ENCODE measurements at places on chromosomes 2 and 18.

- DNase-seq, result no peak
Observed at GRCh38 chr18:46386788-46387187, 270.2 kb downstream of the LOXHD1 start.

GRCh38 chr2:85444629-85445172 lies 26.2 kb downstream of the SH2D6 start:
- no peak for DNase-seq

DNA sequence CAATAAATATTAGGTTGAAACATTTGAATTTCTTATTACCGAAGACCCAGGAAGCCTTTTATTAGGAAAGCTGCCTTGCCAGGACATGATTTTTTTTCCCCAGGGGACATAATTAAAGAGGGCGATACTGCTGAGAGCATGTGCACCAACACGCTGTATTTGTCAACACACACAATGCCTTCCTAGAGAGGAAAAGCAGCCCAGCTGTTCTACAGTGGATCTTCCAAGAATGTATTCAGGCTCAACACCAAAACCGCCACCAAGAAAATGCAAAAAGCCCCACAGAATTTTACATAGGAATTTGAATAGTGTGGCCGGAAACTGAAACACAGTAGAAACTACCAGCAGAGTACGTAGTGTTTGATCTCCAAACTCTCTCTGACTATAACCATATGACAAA lies 320.4 kb downstream of the DLGAP1 start:
- DNase-seq, result no peak

DNA sequence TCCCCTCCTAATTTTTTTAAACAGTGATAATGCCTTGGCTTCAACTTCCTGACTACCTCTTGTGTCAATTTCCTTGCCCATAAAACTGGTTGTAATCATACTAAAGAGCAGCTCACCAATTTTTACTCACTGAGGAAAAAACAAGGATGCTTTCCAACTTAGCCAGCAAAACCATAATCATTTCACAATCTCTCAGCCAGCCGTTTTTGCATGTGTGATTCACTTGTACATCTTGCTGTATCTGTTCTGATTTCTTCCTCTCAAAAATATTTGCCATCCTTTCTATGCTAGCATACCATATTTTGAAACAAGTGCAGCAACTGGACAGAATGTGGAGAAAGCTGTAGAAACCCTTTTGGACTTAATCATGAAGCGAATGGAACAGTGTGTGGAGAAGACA lies 60.7 kb downstream of the RAB27B start:
- no peak for DNase-seq

DNA sequence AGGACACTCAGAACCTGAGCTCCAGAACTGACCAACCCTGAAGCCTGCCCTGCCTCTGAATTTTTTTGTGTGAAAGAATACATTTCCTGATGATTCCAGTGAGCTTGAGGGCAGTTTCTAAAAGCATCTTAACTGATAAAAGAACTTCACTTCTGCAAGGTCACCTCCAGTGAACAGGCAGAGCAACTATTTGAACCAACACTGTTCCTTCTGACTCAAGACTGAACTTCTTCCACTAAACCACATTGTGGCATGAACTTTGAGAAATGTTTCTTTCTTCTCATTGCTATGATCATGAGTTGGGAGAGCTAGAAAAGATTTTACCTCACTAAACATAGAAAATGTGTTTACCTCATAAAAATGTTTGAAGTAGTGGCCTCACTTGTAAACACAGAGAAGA lies 83.8 kb upstream of the SERTAD2 start:
- DNase-seq, result no peak

- no peak for DNase-seq
Observed at GRCh38 chr2:190126798-190127197, 64.3 kb upstream of the MSTN start.

DNA sequence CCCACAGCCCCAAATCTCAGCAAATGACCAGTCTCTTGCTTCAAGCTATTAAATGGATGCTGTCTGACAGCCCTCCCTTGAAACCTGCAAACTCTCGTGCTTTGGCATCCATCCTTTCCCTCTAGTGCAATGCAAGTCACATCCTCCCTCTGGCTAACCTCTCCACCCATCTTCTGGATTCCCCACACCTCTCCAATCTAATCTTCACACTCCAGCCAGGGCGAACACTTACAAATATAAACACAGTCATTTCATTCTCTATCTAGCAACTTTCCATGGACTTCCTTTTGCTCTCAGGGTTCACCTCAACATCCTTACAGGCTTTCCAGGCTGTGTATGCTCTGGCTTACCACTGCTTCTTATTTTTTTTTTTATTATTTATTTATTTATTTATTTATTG lies 10.1 kb upstream of the NARS1 start:
- no peak for DNase-seq

GRCh38 chr2:36682562-36682961 lies 13.9 kb upstream of the VIT start:
- DNase-seq, result no peak

- DNase-seq, result no peak
Observed at GRCh38 chr2:179536185-179536584, 271.6 kb upstream of the SESTD1 start.

DNA sequence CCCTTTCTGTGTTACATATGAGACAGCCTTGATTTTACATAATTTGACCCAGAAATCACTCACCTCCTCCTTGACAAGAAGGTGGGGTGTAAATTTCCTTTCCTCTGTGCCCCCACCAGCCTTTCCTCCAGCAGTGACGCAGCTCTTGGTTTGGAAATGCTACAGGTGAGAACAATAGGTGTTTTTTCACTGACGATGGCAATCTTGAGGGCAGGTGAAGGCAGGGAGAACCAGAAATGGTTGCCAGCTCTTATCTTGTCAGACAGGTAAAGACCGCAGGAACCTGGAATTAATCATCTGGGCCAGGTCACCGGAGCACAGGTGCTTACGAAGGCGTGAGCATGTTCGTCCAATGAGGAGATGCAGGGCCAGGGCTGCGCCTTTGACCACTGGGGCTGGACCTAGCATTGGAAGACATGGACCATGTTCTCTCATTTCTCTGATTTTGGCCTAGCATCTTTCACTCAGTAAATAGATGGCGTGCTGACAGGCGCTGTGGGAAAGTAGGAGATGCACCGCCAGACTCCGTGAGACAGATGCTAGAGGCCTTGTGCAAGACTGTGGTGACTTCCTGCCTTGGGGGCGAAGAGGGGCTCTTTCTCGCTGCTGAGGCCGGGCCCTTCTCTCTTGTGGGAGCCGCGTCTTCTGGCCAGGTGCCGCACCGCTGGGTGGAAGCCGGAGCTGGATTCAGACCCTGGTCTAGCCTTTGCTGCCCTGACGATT lies 4.0 kb downstream of the CIDEA start:
- no peak for DNase-seq

DNA sequence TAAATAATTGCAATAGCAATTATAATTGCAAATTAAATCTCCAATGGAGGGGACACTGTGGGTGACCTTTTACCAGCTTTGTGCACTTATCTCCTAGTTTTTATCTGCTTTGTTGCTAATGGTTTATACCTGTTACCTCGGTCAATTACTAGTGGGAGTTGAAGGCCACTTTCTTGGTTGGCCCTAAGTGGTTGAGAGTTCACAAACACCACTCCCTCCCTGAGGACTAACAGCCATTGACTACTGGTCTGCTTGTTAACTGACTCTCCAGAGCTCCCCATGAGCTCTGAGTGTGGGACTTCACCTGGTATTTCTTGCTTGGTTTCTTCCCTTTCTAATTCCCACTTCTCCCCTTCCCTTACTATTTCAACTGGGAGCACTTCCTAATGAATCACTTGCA lies 27.2 kb downstream of the SERPINE2 start:
- DNase-seq, result no peak

- DNase-seq, result no peak
Observed at GRCh38 chr2:206616151-206616550, 26.1 kb upstream of the FAM237A start.

DNA sequence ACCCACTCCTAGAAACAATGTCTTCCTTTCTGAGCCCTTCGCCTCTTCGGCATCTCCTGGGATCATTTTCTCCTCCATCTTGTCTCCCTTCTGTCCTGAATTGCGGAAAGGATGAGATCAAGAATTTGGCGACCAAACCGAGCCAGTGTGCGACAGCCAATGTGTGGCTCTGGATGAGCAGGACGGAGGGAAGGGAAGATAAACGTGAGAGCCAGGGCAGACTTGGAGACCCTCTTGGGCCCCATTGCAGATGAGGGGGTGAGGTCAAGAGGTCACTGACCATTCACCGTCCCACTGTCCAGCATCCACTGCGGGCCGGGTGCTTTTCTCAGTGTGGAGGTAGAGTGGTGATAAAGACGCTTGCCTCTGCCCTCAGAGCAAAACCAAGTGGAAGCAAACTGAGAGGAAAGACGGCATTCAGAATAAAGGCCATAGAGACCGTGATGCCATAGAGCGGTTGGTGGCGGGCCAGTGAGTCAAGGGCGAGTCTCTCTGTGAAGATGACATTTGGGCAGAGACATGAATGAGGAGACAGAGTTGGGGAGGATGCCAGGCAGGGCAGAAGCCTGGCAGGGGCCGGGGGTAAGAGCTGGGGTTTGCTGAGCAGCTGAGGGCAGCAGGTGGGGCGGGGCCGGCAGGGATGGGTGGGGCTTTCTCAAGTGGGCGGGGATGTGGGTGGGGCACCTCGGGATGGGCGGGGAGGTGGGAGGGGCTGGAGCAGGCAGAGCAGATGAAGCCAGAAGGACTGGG lies 55.6 kb downstream of the ACAA2 start:
- no peak for DNase-seq

GRCh38 chr2:97714084-97714949 lies 941 bp downstream of the ZAP70 start:
- no peak for DNase-seq

GRCh38 chr2:133109772-133110171 lies 439.8 kb upstream of the LYPD1 start:
- no peak for DNase-seq

GRCh38 chr2:54176577-54176976 lies 61.2 kb downstream of the ACYP2 start:
- DNase-seq, result no peak

DNA sequence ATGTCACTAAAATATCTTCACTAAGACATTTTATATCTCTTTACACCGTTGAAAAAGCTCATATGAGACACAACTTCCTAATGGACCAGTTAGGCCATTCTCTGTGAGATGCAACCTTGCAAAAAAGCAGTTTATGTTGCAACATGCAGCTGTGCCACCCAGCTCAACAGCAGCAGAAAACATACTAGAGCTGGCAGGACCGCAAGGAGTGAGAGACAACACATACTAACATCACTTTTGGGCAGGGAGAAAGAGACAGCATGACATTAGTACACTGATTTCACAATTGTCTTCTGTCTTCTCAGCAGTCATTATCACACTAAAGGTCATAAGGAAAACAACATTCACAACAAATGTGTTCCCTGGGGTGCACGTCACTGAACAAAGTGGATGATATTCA lies 122.9 kb downstream of the EPB41L3 start:
- DNase-seq, result no peak

- DNase-seq, result no peak
Observed at GRCh38 chr18:56451188-56451587, 187.2 kb downstream of the TXNL1 start.

DNA sequence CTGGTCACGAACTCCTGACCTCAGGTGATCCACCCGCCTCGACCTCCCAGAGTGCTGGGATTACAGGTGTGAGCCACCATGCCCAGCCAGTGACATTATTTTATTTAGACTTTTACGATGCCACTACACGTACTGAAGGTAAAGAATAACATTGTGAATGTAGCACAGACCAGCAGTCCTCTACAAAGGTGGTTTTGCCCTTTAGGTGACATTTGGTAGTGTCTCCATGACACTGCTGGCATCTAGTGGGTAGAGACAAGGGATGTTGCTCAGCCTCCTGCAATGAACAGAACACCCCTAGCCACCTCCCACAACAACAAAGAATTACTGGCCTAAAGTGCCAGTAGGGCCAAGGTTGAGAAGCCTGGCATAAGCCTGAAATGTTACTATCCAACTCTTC lies 69.5 kb downstream of the MYOM1 start:
- DNase-seq, result no peak

GRCh38 chr2:126662621-126663020 lies 6.7 kb downstream of the GYPC start:
- no peak for DNase-seq

DNA sequence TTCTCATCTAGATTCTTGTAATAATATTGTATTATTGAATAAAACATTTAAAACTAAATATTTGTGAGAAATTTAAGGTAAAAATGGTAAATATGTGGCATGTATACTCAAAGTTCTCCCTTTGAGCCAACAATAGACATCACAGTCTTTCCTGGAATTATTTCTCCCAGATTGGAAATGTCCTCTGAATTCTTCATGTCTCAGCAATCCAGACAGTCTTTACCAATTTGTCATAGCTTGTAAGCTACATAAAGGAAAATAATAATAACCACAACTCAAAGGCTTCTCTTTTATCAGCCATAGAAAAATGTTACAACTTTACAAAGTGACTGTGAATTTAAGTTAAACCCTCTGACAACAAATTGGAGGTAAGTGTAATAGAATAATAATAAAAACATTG lies 784.9 kb downstream of the EPHA4 start:
- no peak for DNase-seq

DNA sequence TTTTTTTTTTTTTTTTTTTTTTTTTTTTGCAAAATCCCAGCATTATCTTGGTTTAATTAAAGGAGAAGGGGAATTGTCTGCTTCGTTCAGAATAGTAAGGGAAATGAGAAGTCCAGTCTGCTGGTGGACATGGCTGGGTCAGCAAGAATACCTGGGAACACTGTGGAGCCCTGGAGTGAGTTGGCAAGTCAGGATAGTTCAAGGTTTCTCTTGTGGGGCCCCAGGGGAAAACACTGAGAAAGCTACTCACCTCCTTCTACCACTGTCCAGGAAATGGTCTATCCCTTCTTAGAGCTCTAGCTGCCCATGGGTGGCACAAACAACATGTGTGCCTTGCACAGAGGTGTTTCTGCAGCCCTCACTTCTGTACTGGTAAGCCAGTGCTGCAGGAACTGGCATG lies 169.1 kb upstream of the SIX2 start:
- DNase-seq, result no peak

DNA sequence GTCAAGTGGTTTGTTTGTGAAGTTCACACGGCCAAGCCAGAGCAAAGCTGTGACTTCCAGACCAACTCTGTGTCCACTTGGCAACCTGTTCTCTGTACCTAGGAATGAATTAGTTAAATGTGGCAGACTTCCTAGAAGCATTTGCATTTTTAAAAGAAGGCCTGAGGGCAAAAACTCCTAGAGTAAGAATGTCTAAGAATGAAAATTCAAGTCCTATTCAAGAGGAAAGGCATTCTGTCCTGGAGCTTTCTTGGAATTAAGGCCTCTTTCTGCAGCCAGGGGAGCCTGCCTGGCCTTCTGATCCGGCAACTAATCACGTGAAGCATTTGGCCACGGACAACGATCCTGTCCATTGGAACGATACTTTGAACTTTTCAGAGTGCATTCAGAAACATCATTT lies 155.0 kb downstream of the SETBP1 start:
- no peak for DNase-seq

DNA sequence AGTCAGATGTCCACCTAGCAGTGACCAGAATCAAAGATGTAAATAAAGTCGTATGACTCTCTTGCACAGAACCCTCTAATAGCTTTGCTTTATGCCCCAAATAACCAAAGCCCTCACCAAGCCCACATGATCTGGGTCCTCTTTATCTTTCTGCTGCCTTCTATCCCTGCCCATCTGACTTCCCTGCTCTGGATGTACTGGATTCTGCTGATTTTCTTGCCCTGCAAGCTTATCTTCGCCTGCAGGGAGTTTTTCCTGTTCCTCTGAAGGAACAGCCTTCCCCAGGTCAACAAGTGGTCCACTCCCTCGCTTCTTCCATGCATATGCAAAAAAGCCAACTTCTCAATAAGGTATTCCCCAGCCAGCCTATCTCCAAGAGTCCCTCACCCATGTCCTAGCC lies 18.7 kb downstream of the IL36B start:
- no peak for DNase-seq
